ENCODE measurements at places on chromosomes 7 and 10.

- no peak for DNase-seq
These were observed 100.1 kb downstream of the CYTH3 start for GRCh38 chr7:6172224-6172909.

DNA sequence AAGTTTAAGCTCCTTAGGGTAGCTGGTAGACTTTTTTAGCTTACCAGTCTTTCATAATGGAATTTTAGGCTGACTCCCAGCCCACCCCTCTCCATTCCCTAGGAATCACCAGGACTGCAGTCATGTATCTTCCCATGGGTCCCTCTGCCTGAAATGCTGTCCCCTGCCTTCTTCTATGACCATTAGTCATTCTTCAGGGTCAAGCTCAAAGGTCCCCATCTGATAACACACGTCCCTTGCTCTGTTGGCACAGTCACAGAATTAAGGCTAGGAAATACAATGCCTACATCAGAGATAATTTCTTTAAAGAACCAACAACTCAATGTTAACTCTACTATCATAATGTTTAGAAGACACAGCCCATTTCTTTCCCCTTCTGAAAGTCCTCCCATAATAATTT lies 140.6 kb downstream of the RAPGEF5 start:
- no peak for DNase-seq

- no peak for DNase-seq
These were observed 171.9 kb downstream of the PKD1L1 start for GRCh38 chr7:47776335-47776734.

GRCh38 chr7:21352540-21353387 lies 75.1 kb upstream of the SP4 start:
- no peak for DNase-seq

DNA sequence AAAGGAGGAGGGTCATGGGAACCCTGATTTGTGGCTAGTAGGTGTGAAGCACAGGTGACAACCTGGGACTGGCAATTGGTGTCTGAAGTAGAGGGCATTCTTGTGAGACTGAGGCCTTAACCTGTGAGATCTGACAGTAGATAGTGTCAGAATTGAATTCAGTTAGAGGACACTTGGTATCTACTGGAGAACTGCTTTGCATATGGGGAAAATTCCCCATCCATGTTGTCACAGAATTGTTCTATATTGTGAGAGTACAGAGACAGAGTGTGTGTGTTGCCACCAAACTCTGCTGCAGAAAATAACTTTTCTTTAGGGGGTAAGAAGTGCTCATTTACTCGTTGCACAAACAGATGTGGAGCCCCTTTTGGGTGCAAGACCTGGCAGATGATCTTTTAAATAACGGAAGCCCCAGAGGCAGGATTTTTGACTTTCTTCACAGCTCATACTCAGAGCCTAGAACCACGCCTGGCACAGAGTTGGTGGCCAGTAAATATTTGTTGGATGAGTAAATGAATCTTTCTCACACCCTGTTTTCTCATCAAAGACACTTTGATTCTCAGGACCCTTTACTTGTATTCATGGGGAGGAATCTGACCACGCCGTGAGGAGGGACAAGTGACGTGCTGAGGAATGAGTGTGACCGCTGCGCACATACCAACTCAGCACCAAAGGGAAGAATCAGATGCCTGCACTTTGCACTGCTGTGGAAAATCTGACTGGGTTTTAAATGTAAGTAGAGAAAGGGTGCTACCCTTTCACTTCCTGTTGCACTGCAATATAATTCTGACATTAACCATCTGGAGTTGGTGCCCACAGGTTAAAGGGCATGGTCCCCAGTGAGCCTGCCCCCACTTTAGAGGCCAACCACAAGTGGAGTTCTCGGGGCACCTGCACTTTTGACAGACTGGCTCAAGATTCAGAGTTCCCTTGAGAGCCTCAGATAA lies 39.2 kb upstream of the SDHAF3 start:
- DNase-seq, result no peak

GRCh38 chr7:46315891-46316290 lies 394.8 kb upstream of the IGFBP3 start:
- DNase-seq, result no peak

DNA sequence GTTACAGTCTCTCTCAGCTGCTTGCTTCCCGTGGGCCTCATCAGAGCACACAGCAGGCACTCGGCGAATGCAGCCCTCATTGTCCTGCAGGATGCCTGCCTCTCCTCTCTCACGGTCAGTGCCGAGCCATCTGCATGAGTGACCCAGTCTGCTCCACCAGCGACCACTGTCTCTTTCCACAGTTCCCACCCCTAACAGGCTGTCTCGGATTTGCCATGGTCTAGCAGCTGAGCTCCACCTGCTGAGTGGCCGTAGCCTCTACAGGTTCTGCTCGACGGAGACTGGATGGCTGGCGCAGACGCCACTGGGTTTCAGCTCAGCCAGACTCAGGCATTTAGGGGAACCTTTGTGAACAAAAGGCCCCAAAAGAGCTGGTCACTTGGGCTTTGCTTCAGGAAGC lies 209.4 kb upstream of the FOXK1 start:
- DNase-seq, result no peak

GRCh38 chr7:151570366-151570915 lies 50.7 kb upstream of the RHEB start:
- peak; percentile 30 for DNase-seq

DNA sequence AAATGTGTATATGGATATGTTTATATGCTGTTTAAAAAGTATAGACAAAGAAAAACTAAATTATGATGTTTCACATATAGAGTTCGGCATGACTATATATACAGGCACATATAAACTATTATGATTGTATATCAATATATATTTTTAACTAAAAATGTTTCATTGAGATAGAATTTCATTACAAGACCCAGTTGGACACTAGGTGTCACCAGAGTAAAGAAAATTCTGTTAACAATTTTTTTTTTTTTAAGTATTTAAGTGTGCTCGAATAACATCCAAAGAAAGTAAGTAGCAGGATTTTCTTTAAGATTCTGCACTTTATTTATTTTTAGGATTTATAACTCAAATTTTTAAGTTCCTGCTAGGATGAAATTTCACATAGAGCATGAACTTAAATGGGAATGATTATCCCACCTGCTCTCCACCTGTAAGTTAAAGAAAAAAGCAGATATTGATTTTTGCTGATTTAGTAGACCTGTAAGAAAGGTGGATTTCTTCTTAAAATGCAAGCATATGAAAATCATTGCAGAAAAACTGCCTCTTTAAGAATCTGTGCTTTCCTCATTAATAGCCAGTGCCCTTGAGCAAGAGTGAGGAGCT lies 961.5 kb downstream of the PCDH15 start:
- peak; percentile 77 for DNase-seq

- DNase-seq, result peak; percentile 40
These were observed 63.2 kb downstream of the MKI67 start for GRCh38 chr10:128062881-128063563.

GRCh38 chr10:77378366-77379349 lies 258.9 kb downstream of the KCNMA1 start:
- DNase-seq, result no peak

DNA sequence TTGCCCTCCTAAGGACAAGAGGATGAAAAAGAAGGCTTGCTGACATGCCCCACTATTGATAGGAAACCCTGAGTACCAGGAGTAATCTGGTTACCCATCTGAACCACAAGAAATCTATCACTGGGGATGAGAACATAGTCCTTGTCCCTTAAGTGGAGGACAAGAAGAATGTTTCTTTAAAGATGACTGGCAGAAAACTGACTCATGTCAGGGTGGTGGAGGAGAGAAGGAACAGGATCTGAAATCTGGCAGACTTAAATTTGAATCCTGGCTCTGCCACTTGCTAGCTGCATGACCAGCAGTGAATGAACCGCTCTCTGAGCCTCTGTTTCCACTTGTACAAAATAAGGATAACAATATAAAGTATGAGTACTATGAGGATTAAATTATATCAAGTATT lies 38.9 kb upstream of the XPNPEP1 start:
- no peak for DNase-seq

GRCh38 chr10:95865814-95866466 lies 41.8 kb upstream of the CC2D2B start:
- no peak for DNase-seq

DNA sequence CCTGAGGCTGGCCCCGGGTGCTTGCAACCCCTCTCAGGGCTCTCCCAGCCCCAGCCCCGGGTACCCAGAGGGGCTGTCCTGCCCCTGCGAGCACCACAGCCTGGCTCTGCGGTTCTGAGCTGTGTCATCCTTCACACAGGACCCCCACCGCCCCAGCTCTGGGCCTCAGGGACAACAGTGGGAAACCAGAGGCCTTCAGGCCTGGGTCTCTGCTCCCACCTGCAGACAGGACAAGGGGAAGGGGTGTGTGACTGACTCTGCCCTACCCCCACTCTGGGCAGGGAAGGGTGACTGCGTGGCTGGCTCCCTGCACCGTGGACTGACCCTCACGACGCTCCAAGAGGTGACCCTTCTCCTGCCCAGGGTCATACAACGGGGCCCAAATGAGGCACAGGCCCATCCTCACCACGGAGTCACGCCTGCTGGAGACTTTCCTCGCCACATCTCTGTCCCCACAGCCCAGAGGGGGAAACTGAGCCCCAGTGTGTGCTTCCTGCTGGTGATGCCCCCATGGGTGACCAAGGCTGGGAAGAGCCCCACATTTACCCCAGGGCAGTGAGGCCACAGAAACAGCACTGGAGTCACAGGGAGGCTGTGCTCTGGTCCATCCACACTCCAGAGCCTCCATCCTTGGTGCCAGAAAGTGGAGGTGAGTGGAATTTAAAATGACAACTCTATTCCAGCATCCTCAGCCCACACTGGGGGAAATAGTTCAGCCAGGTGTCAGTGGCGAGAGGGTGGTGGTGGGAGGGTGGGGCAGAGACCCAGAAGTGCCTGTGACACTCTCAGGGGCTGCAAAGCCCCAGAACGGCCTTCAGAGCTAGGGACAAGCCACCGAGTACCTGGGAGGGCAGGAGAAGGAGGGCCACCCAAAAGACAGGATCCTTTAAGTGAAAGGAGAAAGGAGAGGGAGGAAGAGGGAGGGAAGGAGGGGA lies 13.6 kb downstream of the CAMK2B start:
- no peak for DNase-seq

DNA sequence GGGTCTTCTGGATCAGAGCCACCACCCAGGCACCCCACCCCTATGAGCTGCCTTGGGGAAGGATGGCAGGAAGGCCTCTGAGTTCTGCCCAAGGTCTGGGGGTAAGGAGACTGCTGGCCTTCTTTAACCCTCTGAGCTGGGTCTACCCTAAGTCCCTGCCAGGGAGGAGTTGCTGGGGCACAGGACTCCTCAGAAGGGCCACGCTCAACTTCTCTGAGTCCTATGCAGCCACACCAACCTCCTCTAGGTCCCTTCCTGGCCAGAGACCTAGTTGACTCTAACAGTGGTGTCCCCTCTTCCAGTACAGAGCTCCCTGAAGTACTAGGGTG lies 2.6 kb upstream of the NEURL1 start:
- no peak for DNase-seq

GRCh38 chr10:70753841-70754621 lies 31.1 kb downstream of the TBATA start:
- no peak for DNase-seq

DNA sequence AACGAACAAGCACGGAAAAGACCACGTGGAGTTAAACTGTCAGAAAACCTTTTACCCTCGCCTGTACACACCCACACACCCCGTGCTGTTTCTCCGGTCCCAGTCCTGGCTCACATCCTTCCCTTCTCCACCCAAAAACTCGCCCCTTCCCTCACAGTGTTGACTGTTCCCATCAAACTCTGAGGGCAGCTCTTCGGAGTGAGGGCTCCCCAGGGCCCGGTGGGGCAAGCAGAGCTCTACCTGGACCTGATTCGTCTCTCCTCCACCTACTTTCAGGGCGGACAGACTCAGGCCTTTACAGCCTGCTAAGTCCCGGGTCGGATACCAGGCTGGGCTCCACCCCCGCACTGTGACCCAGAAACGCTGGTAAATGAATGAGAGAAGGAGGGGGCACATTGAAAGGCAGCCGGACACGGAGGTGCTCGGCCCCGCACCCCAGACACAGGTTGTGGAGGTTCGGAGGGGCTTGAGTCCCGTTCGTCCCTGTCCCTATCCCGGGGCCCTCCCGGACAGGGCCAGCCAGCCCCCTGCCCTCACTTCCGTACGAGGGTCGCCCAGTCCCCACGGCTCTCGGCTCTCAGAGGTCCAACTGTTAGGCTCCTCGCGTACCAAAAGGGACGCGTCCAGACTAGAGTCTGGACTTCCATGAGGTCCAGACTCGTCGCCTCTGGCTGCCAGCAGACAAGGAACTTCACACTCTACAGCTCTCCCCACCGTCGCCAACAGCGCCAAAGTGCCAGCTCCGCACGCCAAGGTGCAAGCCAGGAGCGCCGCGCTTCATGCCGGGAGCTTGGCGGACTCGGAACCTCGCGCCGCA lies 31.7 kb upstream of the ASL start:
- DNase-seq, result peak; percentile 45

- DNase-seq, result no peak
These were observed 29.5 kb downstream of the SMNDC1 start for GRCh38 chr10:110275128-110275729.

DNA sequence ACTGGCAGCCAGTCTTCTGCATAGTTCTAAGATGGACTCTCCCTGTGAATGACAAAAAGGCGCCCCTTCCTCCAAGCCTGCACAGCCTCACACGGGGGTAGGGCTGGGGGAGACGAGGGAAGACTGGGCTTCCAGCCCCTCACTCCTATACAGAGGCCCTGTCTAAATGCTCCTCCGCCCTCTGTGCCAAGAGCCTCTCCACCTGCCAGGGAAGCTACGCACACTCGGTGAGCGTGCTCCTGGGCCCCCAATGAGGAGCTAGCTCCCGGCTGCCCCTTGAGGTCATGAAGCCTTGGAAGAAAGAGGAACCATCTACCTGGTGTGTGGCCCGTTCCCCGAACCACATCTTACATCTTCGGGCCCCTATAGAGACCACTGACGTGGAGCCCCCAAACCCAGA lies 54.8 kb downstream of the CRTAC1 start:
- no peak for DNase-seq

DNA sequence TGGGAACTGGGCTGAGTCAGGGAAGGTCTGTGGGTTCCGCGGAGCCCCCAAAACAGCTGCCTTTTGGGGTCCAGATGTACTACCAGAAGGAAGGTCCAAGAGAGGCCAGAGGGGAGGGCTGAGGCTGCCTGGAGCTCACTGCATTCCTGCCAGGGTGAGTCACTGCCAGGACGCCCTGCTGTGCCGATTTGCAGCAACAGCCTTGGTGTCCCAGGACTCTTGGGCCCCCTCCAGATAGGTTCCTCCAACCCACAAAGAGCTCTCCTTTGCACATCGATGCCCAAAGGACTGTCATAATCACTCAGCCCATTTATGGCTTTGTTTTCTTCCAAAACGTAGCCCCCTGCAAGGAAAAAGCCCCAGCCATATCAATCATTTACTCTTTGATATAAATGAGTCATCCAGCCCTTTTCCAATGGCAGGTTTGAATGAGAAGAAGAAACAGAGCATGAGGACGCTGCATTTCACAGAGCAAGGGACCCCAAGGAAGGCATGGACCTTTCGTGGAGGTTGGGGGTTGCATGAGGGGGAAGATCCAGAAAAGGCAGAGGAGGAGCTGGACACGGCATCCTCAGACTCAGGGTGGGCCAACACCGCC lies 32.2 kb upstream of the COL13A1 start:
- DNase-seq, result peak; percentile 41

DNA sequence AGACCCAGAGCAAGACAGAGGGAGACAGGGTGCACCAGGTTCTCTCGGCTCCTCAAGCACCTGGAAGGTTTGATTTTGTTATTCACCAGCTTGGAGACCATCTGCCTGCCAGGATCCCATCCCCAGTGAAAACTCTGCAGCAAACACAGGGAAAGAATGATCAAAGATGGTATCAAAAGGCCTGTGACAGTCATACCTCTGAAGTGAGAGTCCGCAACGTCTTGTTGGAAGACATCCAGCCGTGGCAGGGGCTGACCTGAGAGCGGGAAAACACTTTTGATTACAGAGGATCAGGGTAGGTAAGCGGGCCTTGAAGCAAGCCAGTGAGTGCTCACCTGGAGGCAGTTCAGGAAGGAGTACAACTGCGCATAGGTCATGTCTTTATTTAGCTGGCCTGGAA lies 142.3 kb downstream of the ANLN start:
- no peak for DNase-seq
